Mesothelial cell of epicardium (in vitro differentiated cells): ENCODE measurements at places on chromosomes 12 and 14.

DNA sequence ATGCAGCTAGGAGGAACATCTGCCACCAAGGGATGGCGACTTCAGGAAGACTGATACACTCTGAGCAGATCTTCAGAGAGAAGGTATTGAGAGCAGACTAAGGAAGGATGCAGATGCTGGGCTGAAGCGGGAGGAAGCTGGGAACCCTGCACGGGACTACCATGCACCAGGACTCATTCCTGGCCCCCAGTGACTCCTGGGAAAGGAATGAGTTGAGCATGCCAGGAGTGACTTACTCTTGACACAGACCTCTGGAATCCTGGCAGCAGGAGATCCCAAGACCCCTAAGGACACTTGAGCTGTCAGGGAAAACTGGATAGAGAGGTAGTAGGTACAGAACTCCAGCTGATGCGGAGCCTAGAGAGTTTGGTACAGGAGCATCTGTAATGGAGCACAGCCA lies 336.1 kb downstream of the RPS29 start:
- DNase-seq, result no peak

GRCh38 chr14:90407230-90407629 lies 10.4 kb downstream of the CALM1 start:
- no peak for DNase-seq

- DNase-seq, result no peak
Observed at GRCh38 chr14:67524634-67524963, 8.5 kb upstream of the PLEKHH1 start.

DNA sequence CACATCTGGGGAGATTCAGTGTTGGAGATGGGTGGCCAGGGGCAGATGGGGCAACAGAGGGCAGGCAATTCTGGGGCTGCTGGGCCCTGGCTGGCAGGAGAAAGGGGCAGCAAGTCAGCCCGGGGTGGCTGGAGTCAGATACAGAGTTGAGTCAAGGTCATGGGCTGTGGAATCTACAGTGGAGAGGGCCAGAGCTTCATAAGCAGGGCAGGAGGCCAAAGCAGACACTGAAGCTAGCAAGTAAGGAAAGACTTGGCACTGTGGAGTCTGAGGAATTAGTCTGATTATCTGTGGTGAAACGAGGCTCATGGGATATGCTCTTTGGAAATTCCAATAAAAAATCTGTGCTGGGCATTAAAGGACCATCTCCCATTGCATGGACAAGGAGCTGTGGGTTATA lies 95.5 kb downstream of the TMX1 start:
- no peak for DNase-seq
